ENCODE measurements at places on chromosomes 16 and 17.

GRCh38 chr16:88013091-88013609 lies 61.9 kb downstream of the BANP start:
- DNase-seq: no peak

DNA sequence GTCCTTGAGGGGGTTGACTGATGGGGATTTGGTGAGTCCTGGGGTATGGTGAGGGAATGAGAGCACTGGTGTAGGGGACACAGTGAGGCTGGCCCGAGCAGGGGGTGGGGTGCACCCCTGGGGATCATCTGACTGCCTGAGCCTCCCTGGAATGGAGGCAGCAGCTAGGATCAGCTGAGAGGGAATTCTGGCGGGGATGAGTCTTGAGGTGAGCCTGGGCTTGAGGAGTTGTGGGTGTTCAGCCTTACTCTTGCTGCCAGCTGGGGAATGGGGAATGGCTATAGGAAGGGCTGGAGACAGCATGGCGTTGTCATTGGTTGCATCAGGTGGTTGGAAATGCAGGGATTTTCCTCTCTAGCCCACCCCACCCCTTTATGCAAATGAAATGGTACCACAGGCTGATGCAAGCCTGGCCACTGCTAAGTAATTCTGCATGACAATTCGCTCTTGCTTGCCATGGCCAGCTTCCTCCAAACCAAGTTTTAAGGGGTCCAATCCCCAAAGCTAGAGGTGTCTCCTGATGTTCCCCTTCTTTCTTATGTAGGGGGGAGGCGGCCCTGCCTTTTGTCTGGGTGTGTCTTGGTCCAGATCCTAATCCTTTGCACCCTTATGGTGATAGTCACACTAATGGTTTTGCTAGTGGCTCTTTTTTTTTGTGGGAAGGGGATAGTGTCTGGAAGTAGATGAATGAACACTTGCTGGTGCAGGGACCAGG lies 7.5 kb downstream of the NFE2L1 start:
- DNase-seq: no peak

- DNase-seq: no peak
Observed at GRCh38 chr17:17241656-17242055, 4.7 kb upstream of the FLCN start.

DNA sequence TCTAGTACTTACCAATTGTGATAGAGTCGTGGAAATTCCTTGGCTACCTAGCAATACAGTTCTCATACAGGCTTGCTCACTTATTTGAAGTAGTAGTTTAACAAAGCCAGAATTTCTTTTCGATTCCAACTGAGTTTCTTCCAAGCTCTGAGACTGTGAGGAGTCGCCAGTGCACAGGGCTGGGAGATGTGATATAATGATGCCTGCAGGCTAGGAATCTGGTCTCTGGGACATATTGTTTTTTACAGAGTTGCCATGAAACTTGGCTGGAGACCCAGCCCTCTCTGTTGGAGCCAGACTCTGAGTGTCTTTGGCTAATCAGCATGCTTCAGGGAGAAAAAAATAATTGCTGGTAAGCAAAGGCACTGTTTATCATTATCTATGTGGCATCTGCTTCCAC lies 698.8 kb upstream of the GOT2 start:
- DNase-seq: no peak

DNA sequence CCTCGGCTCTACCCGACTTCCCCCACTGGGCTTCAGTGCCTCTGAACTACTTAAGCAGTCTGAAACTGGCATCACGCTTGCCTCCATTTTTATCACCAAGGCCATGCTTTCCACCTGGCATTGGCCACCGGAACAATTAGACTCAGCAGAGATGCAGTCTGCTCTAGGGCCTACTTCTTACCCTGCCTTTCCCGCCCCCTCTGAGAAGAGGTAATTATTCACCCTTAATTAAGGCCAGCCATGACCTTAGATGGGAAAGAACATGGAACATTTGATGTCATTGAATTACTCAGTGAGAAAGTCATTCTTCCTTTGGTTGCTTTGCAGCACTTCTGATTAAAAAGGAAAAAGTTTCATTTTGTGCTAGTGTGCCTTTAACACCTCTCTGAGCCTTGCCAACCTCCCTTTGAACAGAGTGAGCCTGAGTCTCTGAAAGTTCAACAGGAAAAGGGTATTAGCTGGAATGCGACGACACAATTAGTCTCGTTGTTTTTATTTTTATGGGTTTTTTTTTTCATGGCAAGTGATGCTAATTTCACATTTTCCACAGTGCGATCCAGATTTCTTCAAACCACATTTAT lies 60.9 kb upstream of the TNRC6A start:
- DNase-seq: no peak

GRCh38 chr16:85662482-85662812 lies 26.3 kb downstream of the GINS2 start:
- DNase-seq: no peak

GRCh38 chr17:41518789-41519449 lies at the start of gene KRT15:
Gene KRT15, minus strand, starts transcription at chr17:41518890. Its CDS starts 63 bp downstream, at chr17:41518827.
- DNase-seq: no peak

DNA sequence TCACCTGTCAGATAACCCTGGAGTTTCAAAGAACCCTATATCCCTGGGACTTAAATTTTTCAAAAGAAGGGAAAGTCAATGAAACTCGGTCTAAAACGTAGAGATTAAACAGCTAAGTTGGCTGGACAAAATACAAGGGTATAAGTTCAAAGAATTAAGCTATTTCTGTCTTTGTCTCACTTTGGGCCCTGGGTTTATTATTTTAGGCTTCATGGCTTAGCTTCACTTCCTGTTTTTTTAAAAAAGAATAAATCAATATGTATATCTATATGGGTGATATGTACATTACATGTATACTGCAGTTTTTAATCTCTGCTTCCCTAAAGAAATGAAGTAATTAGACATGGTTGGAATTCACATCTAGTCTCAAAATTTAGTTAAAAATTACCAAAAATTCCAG lies 132.3 kb downstream of the TRIM37 start:
- no peak for DNase-seq

DNA sequence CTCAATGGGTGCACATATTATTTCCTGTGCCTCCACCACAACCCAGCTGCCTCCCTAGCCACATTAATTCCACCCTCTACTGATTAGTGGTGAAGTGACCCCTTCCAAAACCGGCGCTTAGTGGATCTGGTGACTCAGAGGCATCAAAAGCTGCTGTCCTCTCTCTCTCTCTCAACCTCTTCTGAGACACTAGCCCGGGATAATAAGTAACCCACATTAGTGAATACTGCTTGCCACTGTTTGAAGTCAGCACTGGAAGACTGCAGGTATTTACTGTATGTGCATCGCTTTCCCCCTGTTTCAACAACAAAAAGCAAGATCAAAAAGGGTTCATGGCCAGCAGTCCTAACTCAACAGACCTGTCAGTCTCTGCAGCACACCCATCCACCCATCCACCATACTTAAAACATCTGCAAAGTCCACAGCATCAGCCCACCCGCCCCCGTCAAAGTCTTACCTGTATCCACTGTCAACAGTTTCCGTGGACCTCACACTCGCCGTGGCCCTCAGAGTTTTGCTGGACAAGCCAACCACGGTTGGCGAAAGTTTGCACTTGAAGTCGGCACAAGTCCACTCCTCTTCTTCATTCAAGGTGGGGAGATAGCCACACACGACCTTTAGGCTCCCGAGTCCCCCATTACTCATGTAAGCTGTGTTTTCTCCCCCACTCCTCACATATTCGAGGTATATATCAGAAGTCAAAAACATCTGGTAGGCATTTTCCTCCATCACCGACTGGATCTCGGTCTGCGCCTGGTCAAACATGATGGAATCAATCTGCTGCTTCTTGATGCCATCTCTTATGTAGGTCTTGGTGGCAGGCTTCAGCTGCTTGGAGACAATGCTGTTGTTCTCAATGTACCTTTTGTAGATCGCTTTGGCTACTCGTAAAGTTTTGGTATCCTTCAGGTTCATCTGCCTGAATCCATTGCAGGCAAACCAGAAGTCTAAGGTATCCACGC lies 3.8 kb downstream of the AXIN2 start:
- DNase-seq: peak; percentile 52

DNA sequence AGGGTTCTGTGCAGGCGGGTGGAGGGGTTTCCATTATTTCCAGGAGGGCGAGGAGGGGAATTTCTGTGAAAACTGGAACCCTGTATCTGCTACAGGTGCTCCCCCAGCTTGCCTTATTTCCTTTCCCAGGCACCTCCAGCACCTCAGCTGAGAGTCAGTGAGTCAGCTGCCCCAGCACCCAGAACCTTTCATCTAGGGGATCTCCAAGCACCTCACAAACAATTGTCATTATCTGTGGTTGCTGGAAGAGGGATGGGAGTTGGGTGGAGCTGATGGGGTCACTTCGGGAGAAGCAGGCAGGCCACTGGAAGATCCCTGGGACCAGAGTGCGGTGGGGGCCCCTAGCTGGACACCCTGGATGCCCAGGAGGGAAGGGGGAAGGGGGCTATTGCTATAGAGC lies 10.0 kb upstream of the CLUH start:
- no peak for DNase-seq

GRCh38 chr17:65231662-65232335 lies 94.6 kb downstream of the RGS9 start:
- DNase-seq: peak; percentile 63

- DNase-seq: no peak
Observed at GRCh38 chr16:73237601-73238000, 189.7 kb upstream of the ZFHX3 start.

- no peak for DNase-seq
Observed at GRCh38 chr17:21049457-21049856, 6.6 kb upstream of the USP22 start.

GRCh38 chr17:8799570-8800212 lies 526 bp upstream of the MFSD6L start:
- no peak for DNase-seq

GRCh38 chr17:68676856-68677255 lies 75.7 kb upstream of the FAM20A start:
- DNase-seq: no peak

- peak; percentile 52 for DNase-seq
Observed at GRCh38 chr17:77741109-77741508, 217.4 kb upstream of the TNRC6C start.

DNA sequence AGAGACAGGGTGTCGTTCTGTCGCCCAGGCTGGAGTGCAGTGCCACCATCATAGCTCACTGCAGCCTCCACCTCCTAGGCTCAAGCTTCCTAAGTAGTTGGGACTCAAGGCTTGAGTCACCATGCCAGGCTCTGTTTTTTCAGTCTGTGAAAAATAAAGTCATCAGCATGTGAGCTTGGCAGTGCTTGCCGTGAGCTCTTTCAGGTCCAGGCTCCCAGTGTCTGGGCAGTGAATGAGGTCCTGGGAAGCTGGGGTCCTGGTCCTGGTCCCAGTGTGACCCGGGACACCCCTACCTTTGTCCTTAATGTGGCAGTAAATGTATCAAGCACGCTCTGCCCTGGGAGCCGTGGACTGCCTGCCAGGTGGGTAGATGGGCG lies 22.9 kb upstream of the RPL13 start:
- DNase-seq: no peak

DNA sequence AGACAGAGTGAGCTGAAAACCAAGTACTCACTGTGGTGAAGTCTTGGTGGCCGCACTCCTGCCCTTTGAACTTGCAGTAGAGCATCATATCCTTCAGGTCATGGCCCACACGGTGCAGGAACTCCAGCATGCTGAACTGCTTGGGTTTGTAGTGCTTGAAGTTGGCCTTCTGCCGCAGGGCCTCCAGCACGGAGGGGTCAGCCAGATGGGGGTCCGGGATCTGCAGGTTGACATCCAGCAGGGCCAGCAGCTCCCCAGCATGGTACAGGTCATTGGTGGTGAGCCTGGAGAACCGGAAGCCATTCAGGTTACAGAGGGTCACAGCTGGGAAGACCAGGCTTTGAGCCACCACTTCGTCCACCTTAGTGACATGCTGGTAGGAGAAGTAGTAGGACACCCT lies 99.1 kb upstream of the CCL2 start:
- DNase-seq: no peak

DNA sequence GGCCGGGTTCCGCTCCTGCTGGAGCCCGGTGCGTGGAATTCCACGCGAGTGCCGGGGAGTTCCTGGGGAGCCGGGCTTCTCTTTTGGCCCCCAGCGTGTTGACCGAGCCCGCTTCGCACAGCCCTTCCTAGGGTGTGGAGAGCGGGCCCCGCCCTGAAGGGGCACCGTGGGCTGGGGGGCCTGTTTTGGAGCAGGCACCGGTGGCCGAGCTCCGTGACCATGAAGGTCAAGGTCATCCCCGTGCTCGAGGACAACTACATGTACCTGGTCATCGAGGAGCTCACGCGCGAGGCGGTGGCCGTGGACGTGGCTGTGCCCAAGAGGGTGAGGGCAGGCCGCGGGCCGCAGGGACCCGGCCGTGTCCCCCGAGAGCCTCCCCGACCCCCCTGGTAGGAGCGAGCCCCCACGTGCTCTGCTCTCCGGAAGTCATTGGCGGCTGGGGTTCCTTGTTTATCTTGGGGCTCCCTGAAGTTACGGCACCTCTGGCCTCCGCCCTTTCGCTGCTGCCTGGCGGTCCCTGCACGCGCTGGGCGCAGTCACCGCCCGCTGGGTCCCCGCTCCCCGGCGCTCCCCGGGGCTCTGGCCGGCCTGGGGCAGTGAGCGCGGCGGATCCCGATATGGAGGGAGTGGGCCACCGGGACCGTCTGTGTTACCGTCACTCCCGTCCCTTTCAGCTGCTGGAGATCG lies 528 bp downstream of the HAGHL start:
- DNase-seq: no peak

- no peak for DNase-seq
Observed at GRCh38 chr16:8663192-8664089, 11.0 kb upstream of the ABAT start.

DNA sequence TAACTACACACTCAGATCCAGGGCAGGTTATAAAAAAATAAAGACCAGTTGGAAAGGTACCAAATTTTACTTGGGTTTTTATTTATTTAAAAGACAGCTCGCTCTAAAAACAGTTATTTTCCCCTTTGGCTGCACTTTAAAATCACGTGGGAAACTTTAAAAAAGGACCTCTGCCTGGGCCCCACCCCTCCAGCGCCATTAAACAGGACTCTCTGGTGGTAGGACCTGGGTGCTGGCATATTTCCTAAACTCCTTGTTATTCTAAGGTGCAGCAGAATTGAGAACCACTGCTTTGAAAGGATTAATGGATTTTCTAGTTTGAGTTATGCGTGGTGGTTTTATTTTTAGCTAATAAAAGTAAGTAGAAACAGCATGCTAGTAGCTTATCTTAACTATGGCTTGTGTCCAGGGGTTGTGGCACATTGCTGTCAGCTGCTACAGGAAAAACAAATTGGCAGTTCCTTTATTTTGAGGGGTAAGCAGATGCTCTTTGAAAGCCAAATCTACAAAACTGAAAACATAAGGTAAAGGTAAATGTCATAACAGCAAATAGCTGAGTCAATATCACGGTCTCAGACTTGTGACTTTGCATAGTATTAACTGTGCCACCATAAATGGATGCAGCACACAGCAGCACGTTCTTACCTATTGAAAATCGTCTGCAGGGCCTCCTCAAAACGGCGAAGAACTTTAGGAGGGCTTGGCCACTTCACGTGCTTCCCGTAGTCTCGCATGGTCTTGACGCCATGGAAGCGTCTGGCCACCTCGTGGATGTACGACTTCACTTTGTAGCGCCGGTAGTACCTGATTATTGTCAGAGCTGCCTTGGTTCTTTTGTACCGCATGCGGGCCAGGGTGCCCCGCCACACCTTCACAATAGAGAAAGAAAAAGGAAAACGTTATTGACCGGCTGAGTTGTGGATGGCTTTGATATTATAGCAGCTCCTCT lies 172.0 kb downstream of the CDK5R1 start:
- no peak for DNase-seq

All from CD4-positive, alpha-beta T cell treated with Interleukin-21 for 1 hour (primary cell).